ENCODE measurements at places on chromosomes 11 and 22. TPM values are rescaled to one million over a fixed set of nuclear protein-coding genes. Genes with fewer than 3 reads are reported as not detected.

GRCh38 chr11:112588252-112588694 lies 327.6 kb upstream of the PLET1 start:
- DNase-seq = peak; percentile 15

- no peak for DNase-seq
Measured at GRCh38 chr22:49972163-49973017, 11.8 kb downstream of the PIM3 start.

DNA sequence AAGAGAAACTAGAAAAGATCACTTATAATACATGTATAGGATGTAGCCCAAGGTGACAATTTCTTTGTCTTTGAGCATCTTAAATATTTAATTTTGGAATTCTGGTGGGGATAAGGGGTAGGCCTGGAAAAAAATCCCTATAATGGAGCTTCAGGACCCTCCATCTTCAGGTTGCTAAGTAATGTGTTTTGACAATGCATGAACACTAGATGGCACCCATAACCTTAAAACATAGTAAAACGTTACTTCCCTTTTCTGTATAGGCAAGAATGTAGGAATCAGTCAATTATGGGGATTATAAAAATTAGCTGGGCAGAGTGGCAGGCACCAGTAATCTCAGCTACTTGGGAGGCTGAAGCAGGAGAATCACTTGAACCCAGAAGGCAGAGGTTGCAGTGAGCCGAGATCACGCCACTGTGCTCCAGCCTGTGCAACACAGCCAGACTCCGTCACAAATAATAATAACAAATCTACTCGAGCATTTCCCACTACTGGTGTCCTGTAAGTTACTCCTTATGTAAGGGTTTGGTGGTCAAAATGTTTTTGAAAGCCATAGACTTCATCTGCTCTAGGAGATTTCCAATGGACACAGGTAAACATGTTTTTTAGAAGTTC lies 541.9 kb upstream of the CCDC90B start:
- DNase-seq = peak; percentile 18

DNA sequence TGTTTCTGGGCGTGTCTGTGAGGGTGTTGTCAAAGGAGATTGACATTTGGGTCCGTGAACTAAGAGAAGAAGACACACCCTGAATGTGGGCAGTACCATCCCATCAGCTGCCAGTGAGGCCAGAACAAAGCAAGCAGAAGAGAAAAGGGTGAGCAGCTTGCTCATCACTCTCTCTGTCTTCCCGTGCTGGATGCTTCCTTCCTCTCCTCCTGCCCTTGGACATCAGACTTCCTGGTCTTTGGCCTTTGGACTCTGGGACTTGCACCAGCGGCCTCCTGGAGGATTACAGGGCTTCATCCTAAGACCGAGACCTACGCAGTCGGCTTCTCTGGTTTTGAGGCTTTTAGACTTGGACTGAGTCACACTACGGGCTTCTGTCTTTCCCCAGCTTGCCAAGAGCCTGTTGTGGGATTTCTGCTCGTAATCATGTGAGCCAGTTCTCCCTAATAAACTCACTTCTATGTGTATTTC lies 18.8 kb downstream of the APOL2 start:
- no peak for DNase-seq

- no peak for DNase-seq
Measured at GRCh38 chr22:19656541-19657251, 57.6 kb upstream of the SEPTIN5 start.

DNA sequence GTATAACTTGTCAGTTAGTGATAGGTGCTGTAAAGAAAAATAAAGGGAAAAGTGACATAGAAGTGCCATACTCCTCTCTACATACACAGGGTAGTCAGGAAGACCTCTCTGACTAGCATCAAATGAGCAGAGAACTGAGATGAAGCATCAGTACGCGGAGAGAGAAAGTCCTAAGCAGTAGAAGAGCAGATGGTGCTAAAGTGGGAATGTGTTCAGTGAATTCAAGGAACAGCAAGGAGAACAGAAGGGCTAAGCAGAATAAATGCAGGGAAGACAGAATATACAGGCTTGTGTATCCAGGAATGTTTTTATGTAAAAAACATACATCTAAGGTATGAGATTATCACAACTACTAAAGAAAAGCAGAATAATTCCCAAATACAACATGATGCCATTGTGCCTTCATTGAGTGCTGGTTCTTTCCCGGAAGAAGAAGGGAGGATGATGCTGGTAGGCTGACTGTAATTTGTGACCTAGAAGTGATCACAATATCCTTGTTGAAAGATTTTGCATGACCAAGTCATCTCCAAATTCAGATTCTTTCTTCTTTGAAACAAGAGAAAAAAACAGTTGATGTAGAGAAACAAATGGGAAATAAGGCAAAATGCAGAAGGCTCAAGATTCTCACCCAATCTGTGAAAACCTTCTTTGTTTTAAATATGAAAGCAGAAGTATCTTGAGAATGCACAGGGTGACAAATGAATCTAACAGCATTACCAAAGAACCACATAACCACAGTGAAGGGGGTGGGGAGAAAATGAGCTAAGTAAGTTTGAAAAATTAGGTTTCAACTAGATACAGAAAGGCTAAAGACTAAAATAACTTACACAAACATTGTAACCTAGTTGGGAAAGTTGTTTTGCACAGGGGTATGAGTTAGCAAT lies 20.5 kb downstream of the MRE11 start:
- peak; percentile 2 for DNase-seq

GRCh38 chr11:67438158-67438902 lies 848 bp upstream of the PTPRCAP start:
- no peak for DNase-seq

DNA sequence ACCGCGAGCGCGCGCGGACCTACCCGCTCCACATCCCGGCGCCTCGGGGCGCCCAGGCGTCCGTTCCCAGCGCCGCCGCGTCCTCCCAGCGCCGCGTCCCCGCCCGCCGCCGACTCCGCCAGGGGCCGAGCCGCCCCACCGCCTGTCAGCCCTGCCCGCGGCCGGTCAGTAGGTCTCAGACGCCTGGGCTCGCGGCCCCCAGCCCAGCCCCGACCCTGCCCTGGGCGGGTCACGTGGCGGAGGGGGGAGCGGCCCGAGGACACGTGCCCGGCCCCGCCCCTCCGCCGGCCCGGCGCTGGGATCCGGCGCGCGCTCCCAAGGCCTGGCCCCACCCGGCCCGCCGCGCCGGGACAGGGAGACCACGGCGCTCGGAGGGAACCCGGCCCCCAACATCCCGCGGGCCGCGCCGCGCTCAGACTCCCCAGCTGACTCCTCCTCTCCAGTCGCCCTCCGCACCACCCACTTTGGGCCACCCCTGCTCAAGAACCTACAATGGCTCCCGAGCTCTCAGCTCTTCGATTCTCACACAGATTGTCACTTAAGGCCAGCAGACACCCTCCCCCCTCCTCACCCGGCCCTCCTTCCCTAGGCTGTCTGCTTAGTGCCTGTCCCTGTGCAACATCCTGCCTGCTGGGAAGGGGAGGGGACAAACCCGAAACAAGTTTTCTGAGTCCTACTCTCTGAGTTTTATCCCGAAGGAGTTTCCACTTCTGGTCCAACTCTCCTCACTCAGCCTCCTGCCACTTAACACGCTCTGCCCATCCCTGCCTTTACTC lies at the start of gene RAB3IL1:
TSS of gene RAB3IL1 (minus strand) at position 233 of the 776 bp plus-strand sequence. CDS start at position 34, 199 bp downstream.
- no peak for DNase-seq

CHORDC1 gene
- 23.4 TPM for polyA plus RNA-seq

CCDC34 gene
- polyA plus RNA-seq = 1.5 TPM

MS4A7 gene
- 28.4 TPM for polyA plus RNA-seq

WNT11 gene
- not detected for polyA plus RNA-seq
